Non-pigmented ciliary epithelial cell (primary cell): ENCODE measurements at places on chromosomes 13 and 19.
A peak's percentile ranks its signal among the peaks of the same experiment; 100 is the strongest.

GRCh38 chr19:56115490-56115889 is 5.6 kb downstream of the ZNF787 start:
- DNase-seq, result no peak

DNA sequence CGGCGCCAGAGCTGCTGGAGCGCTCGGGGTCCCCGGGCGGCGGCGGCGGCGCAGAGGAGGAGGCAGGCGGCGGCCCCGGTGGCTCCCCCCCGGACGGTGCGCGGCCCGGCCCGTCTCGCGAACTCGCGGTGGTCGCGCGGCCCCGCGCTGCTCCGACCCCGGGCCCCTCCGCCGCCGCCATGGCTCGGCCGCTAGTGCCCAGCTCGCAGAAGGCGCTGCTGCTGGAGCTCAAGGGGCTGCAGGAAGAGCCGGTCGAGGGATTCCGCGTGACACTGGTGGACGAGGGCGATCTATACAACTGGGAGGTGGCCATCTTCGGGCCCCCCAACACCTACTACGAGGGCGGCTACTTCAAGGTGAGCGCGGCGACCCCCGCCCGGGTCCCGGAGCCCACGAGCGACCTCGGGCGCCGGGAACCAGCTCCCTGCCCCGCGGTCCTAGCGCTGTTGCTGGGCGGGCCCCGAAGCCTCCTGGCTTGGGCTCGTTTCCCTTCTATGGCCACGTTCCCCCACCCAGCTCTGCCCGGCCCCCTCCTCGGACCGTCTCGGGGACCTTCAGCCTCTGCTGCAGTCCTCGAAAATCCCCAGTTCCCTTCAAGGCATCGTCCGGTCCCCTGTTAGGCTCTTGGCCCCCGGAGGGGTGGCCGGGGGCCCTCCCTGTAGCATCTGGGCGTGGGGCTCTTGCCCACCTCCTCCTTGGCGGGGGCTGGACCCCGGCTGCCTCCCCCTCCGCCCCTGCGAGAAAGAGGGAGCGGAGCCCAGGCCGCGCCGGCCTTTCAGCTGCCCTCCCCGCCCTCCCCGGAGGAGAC is at the start of gene CDC34:
Gene CDC34 (plus strand): TSS at position 8 of the 808 bp plus-strand sequence. CDS start 172 bp downstream, at position 180.
- DNase-seq, result no peak

- peak; percentile 2 for DNase-seq
Measured at GRCh38 chr13:34913040-34913439, 29.0 kb upstream of the NBEA start.

DNA sequence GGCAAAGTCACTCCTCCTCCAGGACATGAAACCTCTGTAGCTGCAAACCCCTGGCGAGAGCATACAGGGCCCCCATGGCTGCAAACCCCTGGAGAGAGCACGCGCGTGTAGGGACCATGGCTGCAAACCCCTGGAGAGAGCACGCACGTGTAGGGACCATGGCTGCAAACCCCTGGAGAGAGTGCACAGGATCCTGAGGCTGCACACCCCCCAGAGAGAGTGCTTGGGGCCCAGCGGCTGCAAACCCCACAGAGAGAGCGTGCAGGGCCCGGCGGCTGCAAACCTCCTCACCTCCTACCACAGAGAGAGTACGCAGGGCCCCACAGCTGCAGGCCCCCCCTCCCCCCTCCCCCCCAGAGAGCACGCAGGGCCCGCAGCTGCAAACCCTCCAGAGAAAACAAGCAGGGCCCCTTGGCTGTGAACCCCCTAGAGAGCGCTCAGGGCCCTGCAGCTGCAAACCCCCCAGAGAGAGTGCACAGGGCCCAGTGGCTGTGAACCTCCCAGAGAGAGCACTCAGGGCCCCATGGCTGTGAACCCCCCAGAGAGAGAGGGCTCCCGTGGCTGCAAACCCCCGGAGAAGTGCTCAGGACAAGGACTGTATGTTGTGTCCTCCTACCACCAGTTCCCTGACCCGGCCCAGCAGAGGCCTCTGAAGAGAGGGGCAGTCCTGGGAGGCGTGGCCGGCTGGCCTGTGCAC is 7.3 kb downstream of the ADPRHL1 start:
- DNase-seq, result no peak

- no peak for DNase-seq
Measured at GRCh38 chr19:19061506-19061905, 2.3 kb upstream of the SLC25A42 start.

DNA sequence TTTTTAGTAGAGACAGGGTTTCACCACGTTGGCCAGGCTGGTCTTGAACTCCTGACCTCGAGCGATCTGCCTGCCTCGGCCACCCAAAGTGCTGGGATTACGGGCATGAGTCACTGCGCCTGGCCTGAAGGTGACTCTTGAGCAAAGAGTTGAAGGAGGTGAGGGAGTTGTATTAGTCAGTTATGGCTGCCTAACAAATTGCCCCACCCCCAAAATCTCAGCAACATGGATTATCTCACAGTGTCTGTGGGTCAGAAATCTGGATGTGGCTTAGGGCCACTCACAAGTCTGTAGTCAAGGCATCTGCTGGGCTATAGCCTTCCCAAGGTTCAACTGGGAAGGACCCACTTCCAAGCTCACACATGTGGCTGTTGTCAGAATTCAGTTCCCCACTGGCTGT is 52.8 kb upstream of the ADGRE5 start:
- DNase-seq, result no peak

GRCh38 chr13:20383058-20383457 is 142.6 kb downstream of the CRYL1 start:
- DNase-seq, result no peak

- no peak for DNase-seq
Measured at GRCh38 chr19:5017235-5017634, 48.3 kb downstream of the KDM4B start.

DNA sequence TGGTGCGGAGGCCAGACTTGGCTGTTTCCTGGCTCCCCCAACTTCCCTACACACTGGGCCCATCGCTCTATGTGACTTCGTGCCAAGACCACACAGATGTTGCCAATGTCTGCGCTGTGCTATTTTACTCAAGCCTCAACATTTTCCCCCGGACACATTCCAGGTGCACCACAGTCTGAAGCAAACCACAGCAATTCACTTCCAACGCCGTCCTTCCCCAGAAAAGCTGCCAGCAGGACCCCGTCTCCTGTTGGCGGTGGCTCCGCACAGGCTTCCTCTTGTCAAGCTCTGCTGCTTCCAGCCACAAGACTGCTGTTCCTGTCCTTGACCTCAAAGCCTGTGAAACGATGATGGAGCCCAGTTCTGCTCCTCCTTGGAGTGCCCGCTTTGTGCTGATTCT is 100.7 kb downstream of the CRYL1 start:
- no peak for DNase-seq

DNA sequence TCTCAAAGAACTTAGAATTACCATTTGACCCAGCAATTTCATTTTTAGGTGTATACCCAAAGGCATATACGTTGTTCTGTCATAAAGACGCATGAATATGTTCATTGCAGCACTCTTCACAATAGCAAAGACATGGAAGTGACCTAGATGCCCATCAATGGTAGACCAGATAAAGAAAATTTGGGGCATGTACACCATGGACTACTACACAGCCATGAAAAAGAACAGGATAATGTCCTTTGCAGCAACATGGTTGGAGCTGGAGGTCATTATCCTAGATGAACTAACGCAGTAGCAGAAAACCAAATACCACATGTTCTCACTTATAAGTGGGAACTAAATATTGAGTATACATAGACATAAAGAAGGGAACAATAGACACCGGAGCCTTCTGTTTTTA is 20.7 kb downstream of the PAN3 start:
- DNase-seq, result no peak

GRCh38 chr19:17784201-17785008 is 10.5 kb upstream of the B3GNT3 start:
- no peak for DNase-seq

- no peak for DNase-seq
Measured at GRCh38 chr13:57558051-57558467, 73.5 kb upstream of the PCDH17 start.

DNA sequence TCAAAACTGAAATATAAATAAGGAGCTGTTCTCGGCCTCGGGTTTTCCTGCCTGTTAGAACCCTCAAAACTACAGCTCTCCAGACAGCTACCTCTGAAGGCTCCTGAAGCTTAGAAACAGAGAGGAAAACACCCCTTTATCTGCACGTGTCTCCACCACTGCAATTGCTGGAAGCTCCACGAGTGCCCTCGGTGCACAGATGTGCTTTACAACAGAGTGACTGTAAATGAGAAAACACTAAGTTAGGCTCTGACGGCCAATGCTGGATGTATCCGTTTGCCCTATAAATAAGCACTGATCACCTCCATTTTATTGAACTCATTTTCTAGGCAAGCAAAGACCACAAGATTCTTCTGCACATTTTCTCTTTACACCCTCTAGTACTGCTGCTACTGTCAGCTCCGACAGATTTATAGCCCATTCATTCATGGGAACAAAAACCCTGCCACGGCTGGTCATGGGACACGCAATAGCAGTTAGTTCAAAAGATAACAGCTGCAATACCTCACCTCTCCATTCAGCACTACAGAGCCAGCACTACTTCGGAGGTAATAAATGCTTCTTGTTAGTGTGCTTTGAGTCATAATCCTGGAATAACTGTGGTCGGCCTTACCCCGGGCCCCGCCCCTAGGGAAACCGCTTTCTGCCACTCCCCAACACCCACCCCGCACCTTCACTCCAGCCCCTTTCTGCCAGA is 241.1 kb upstream of the ZNF507 start:
- DNase-seq, result no peak

- DNase-seq, result no peak
Measured at GRCh38 chr19:49677231-49677900, at the start of gene PRMT1. Gene PRMT1 (plus strand): TSS chr19:49677271. CDS start chr19:49677281, 10 bp downstream.

GRCh38 chr13:78020861-78021260 is 102.2 kb upstream of the EDNRB start:
- no peak for DNase-seq

DNA sequence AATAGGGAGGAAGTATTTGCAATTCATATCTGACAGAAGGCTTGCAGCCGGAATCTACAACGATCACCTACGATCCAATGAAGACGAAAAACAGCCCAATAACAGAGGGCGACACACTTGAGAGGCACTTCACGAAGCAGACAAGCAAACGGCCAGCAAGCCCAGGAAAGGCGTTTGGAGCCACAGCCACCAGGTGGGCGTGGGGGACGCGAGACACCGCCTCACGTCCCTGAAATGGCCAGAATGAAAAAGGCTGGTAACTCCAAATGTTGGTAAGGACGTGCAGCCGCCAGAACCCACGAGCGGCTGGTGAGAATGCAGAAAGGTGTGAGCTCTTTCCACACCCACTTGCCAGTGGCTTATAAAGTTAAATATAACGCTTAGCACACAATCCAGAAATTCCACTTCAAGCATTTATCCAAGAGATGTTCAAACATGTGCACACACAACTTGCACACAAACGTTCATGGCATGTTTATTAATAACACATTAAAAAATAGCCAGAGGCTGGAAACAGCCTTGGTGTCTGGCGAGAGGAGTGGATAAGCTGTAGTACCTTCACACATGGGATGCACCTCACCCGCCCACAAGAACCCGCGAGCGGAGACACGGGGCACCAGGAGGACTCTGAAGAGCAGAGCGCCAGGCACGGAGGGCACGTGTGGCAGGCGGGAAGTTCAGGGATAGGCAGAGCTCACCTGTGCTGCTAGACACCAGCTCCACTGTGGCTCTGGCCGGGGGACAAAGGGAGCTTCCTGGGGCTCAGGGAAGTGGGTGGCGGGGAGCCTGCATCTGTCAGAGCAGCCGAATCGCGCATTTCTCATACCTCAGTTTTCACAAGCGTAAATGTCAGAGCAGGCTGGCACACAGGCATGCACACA is 89.3 kb downstream of the SPACA7 start:
- DNase-seq, result no peak
